Cerebellum (tissue), 4 donors: ENCODE measurements at places on chromosomes 12 and 14.

DNA sequence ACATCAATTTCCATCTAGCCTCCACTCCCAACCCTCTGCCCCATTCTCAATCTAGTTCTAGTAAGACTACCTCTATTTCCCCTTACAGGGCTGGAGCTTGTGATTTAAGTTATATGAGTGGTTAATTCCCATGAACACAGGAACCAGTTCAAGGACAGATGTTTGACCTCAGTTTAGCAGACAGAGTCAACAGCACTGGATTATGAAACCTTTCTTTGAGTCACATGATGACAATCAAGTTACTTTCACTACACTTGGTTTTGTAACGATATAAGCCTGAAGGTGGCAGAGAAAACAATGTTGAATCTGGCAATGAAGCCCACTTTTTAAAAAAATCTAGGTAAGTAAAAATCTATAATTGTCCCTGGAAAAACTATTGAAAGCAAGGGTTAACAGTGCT lies 1646.2 kb upstream of the FLRT2 start:
- DNase-seq = no peak

- no peak for DNase-seq
These were observed 118.8 kb upstream of the SINHCAF start for GRCh38 chr12:31444736-31445135.

GRCh38 chr12:31019561-31019960 lies 54.1 kb upstream of the DDX11 start:
- DNase-seq = no peak

GRCh38 chr14:46490238-46490685 lies 161.3 kb downstream of the RPL10L start:
- DNase-seq = no peak

GRCh38 chr12:73863546-73863945 lies 674.1 kb upstream of the ATXN7L3B start:
- DNase-seq = no peak

- peak; percentile 38 for DNase-seq
These were observed 81.6 kb downstream of the MYRFL start for GRCh38 chr12:69906411-69907216.

- DNase-seq = no peak
These were observed 43.3 kb downstream of the SFSWAP start for GRCh38 chr12:131754184-131754583.

- no peak for DNase-seq
These were observed 40.7 kb upstream of the CMKLR1 start for GRCh38 chr12:108379823-108380222.

DNA sequence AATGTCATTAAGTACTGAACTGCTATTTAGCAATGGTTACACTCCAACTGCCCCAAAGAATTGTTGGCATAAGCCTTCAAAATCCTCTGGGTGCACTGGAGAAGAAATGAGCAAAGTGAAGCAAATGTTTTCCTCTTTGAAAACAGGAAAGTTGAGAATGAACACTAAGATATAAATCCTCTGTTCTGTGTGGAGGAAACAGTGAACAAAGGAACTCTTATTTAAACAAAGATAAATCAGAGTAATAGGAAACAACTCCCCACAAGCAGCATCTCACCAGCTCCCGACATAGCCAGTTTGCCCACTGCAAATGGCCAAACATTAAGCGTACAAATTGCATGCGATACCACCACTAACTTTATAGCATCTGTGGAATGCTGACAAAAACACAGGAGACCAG lies 54.0 kb downstream of the BCAT1 start:
- no peak for DNase-seq

- no peak for DNase-seq
These were observed 121.6 kb upstream of the MED13L start for GRCh38 chr12:116399055-116399454.

GRCh38 chr14:81192594-81192993 lies 28.2 kb downstream of the GTF2A1 start:
- no peak for DNase-seq

GRCh38 chr14:100618763-100619320 lies 31.6 kb upstream of the BEGAIN start:
- no peak for DNase-seq

- no peak for DNase-seq
These were observed 78.6 kb downstream of the SLC15A5 start for GRCh38 chr12:16198884-16199283.

DNA sequence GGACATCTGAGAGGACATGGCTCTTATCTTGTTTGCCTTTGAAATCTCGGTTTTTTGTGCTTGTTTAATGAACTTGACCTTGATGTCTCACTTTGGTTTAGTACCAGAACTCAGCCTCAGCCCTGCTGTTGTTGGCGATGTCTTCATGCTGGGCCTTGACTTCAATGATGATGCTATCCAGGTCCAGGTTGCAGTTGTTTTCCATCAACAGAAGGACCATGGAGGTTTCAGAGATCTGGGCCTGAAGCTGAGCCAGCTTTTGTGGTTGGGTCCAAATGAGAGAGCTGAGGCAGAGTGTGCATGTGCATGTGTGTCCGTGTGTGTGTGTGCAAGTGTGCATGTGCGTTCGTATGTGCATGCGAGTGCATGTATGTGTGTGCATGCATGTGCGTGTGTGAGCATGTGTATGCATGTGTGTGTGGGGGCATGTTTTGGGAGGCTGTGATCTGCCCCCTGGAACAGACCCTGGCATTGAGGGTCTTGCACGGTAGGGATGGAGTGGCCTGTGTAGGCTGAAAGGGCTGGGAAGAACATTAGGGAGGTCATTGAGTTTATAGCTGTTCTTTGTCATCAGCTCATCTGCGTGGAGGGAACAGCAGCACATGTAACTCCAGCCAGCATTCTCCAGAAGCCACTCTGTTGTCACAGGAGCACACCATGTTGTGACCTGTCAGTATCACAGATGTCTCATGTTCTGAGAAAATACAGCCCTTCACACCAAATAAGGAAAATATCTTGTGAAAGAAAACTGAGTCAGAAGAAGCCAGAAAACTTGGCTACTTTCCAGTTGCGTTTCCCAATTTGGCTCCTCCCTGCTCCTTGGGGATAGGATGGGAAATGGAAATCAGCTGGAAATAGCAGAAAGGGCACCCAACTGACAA lies 10.0 kb upstream of the KRT82 start:
- no peak for DNase-seq

DNA sequence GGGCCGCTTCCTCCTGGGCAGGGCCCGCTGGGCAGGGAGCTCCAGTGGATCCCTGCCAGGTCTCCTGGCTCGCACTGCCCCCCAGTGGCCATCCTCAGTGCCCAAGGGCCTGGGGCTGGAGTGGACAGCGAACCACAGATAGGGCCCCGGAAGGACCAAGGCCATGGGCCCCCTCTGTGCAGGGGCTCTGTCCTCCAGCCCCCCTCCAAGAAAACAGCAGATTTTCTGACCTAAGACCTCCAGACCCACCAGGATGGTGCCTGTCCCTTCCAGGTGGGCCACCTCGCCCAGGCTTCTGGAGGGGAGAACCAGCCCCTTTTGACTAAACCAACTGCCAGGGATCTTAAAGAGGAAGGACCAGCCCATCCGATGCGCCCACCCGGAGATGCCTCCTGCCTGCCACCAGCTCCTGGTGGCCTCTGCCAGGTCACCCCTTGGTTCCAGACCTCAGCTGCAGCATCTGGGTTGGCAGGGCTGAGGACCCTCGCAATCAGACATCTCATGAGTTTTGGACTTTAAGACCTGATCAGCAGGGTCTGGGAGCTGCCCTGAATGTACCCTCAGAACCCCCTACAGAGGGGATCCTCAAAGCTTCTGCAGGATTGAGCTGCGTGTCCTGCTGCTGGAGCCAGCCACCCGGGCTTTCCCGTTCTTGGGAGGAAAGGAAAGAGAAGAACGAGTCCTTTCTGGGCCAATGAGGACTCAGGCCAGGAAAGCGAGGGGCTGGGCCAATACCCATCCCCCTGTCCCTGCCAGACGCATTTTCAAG lies 325.8 kb upstream of the DIO3 start:
- peak; percentile 47 for DNase-seq

- no peak for DNase-seq
These were observed 66.0 kb downstream of the DENND5B start for GRCh38 chr12:31524791-31525495.

DNA sequence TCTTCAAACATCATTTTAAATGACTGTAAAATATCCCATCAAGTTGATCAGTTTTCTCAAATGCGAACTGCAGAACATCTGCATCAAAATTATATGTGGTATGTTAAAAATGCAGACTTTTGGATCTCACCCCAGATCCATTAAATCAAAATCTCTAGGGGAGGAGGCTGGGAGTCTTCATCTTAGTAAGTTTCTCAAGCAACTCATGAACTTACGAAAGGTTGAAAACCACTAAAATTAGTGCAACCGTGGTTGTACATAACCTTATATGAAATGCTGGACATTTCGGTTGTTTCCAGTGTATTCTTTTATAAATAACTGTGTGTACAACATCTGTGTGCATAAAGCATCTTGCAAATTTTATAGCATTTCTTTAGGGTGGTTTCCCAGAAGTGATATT lies 39.2 kb downstream of the ZFP36L1 start:
- no peak for DNase-seq

DNA sequence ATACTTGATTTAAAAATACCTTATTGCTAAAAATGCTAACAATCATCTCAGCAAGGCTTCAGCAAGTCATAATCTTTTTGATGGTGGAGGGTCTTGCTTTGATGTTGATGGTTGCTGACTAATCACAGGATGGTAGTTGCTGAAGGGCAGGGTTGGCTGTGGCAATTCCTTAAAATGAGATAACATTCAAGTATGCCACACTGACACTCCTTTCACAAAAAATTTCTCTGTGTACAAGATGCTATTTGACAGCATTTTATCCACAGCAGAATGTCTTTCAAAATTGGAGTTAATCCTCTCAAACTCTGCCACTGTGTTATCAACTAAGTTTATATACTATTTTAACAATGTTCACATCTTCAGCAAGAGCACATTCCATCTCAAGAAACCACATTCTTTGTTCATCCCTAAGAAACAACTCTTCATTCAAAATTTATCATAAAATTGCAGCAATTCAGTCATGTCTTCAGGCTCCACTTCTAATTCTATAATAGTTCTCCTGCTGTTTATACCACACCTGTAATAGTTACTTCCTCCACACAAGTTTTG lies 16.1 kb downstream of the SCAF11 start:
- no peak for DNase-seq

- no peak for DNase-seq
These were observed 119.1 kb upstream of the PZP start for GRCh38 chr12:9327320-9327719.

- DNase-seq = no peak
These were observed 228.5 kb upstream of the KRR1 start for GRCh38 chr12:75739912-75740311.

DNA sequence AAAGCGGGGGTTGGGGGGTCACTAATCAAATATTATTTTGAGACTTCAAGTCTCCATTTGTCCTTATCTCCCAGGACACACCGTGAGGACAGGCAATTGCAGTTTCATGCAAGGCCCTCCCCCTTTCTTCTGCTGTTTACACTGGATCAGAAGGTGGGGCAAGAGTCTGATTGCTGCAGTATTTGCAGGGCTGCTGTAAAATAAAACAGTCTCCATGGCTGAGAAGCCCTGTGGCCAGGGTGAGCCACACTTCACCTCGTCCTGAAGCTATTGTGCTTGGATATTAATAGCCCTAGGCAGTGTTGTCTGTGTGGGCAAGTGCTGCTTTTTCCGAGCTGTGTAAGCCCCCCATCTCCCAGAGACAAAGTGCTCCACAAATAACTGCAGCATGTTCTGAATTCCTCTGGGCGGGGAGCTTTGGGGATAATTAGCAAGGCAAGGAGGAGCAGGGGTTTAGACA lies 187.4 kb upstream of the NTF3 start:
- no peak for DNase-seq

DNA sequence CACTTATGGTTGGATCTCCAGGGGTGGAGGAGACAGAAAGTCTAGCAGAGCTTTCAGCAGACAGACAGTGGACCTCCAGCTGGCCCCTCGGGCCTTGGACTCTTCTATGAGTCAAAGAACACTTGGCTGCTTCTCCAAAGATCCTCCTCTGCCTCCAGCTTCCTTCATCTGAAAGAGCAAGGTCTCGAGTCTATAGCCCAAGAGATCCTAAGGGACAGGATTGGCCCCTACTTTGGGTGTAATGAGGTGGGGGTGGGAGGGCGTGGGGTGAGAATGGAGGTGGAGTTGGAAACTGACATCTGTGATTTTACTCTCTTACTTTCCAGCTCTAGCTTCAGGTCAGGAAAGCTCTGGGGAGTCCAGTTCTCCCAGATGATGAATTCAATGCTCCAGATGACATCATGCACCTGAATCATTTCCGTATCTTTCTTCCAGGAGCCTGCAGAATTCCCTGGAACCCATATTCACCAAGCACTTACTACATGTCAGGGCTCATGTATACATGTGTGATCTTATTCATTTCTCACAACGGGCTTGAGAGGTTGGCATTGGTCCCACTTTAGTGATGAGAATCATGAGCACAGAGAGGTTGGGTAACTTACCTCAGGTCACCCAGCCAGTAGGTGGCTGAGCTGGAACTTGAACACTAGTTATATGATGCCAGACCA lies 10.2 kb upstream of the PGF start:
- DNase-seq = no peak

- DNase-seq = peak; percentile 2
These were observed 38.0 kb upstream of the PPFIA2 start for GRCh38 chr12:81797100-81797499.
